ENCODE measurements at places on chromosomes 2 and 18.

- no peak for DNase-seq
These were observed 252.2 kb downstream of the KLHL29 start for GRCh38 chr2:23637011-23637778.

- no peak for DNase-seq
These were observed 38.3 kb downstream of the DHRS9 start for GRCh38 chr2:169107645-169108044.

DNA sequence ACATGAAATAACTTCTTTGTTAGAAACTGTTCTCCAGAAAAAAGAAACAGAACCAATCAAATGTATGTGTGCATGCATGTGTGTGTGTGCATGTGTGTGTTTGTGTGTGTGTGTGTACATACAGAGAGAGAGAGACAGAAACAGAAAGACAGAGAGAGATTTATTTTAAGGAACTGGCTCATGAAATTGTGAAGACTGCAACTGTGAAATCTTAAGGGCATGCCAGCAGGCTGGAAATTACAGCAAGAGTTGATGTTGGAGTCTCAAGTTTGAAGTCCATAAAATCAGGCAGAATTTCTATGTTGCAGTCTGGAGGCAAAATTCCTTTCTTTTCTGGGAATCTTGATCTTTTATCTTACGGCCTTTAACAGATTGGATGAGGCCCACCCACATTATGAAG lies 168.9 kb upstream of the CDH20 start:
- DNase-seq = no peak

DNA sequence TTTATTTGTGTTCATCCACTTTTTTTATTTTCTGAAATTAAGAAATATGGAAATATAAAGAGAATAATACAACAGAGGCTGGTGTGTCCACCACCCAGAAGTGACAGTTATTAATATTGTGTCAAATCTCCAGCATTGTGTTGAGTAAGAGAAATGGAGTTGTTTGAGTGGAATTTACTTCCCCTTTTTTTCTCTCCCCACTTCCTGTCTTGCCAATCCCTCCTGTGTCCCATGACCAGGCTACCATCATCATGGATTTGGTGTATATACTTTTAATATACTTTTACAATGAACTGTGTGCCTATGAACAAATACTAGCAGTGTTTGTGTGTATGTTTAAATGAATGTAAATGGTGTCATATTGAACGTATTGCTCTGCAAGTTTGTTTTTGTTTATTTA lies 276.9 kb upstream of the SKOR2 start:
- no peak for DNase-seq

DNA sequence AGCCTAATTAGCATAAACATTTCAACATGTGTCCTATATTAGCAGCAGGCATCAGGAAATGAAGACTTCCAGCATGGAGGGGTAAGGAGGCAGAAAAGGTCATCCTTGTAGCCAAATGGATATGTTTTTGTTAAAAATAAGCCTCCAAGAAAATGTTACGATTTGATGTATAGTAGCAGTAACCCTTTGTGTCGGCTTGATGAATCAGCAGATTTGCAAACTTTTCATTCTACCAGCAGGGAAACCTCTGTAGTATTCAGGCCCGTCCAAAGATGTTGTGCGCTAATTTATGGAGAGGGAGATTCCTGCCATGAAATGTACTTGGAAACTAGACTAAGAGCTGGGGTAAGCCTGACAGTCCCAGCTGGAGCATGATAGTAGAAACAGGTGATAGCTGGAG lies 780.8 kb upstream of the KLHL29 start:
- DNase-seq = no peak

GRCh38 chr2:31886700-31887099 lies 124.1 kb downstream of the MEMO1 start:
- DNase-seq = no peak

- no peak for DNase-seq
These were observed 68.7 kb downstream of the DIS3L2 start for GRCh38 chr2:232030229-232030628.

GRCh38 chr2:53583583-53583982 lies 184.0 kb upstream of the CHAC2 start:
- DNase-seq = no peak

DNA sequence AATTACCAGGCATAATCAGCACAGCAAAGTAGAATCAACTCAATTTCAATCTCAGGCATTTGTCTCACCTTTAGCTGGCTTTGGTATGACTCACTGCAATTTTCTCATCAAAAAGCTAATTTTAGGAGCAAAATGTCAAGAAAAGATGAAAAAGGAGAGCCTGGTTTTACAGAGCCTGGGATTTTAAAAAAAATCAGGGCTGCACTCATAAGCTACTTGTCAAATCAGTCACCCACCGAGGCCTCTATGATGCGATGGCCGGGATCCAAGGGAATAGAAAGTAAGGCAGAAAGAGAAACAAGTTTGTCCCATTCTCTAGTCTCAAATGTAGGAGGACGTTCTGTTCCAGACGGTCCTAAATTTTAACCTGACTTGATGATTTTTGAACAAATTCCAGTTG lies 170.9 kb downstream of the SOCS6 start:
- DNase-seq = no peak

- no peak for DNase-seq
These were observed 12.7 kb downstream of the PCARE start for GRCh38 chr2:29061616-29062015.

DNA sequence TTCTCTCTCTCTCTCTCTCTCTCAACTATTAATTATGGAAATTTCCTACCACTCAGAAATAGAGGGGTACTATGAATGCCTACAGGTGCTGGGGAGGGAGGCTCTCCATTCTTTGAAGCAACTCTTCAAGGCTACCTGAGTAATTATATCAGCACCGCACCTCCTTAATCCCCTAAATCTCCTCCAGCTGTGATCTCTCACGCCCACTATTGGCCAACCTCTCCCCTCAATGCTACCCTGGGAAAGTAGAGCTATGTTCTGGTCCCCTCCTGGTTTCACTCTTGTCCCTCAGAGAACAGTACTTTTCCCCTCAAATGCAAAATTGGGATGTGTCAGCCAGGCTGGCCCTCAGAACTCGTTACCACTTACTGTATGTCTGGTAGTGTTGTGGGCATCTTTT lies 1.6 kb downstream of the MOCOS start:
- no peak for DNase-seq

GRCh38 chr2:224284134-224284946 lies 117.6 kb downstream of the FAM124B start:
- peak; percentile 58 for DNase-seq

DNA sequence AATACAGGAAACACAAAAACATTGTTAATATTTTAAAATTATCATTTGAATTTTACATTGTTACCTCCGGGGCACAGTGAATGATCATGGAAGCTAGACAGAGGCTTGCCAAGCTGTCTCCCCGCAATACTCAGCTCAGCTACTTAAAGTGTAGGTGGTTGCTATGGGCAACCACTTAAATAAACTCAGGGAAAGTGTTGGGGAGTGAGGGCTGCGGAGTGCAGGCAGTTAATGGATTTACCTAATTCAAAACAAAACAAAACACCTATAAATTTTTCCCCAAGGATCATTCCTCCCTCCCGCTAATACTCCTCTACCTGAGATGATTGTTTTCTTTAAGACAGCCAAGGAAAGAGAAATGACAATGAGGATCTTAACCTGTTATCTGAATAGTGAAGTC lies 349.5 kb downstream of the TGIF1 start:
- peak; percentile 44 for DNase-seq

DNA sequence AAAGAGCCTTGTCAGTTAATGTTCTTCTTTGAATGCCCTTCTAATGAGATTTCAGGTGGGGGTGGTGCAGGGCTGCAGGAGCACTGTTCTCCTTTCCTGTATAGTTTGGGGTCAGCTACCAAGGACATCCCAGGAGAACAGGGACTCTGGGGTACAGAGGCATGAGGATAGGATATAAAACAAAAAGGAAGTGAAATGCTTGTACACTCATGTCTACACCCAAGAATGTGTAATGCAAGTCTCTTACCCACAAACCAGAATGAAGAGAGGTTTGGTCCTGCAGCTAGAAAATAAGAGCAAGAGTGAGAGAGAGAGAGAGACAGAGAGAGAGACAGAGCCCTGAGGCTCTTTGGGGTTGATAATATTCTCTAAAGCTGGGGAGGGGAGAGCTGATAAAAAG lies 151.8 kb upstream of the KCTD1 start:
- no peak for DNase-seq

GRCh38 chr2:72106978-72107377 lies 40.7 kb downstream of the CYP26B1 start:
- no peak for DNase-seq

DNA sequence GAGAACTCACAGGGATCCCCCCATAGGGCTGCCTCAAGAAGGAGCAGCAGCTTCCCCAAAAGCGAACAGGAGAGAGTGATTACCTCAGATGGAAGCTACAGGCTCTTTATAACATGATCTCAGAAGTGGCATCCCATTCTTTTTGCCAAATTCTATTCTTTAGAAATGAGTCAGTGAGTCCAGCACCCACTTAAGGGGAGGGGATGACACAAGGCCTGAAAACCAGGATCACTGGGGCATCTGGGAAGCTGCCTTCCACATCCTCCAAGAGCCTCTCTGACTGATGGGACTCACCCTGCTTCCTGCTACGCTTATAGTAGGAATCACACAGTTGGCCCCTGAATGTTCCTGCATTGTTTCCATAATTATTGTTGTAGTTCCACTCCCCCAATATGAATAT lies 96.5 kb downstream of the MAPK4 start:
- no peak for DNase-seq

- DNase-seq = no peak
These were observed 55.9 kb downstream of the TTC21B start for GRCh38 chr2:165897726-165898125.

DNA sequence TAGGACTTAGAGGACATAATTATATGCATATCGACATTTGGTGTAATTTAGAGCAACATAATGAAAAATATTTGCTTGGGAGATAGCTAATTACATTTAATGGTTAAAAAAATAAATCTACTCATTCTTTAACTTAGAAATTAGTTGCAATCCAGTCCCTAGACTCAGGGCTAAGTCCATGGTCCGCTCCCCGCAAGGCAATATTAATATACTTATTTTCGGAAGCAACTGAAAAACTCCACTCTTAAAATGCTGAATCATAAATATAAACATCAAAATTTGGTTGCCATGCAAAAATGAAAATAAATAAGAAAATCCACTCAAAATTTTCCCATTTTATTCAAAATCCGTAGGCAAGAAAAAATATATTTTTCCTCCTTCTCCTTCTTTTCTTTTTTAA lies 99.7 kb upstream of the CD302 start:
- no peak for DNase-seq

All from NCI-H1105 treated with DMSO at 0.1 percent for 48 hours (cell line).